ENCODE measurements at places on chromosomes 12 and 14. TPM values are rescaled to one million over a fixed set of nuclear protein-coding genes. Genes with fewer than 3 reads are reported as not detected.

Gene LRCOL1
- total RNA-seq, result not detected

Gene NUMB
- total RNA-seq, result 13.5 TPM

Gene NTN4
- total RNA-seq, result 60.3 TPM

Gene RNF212B
- total RNA-seq, result not detected

Gene RTL1
- not detected for total RNA-seq

Gene CCND2
- total RNA-seq, result 161 TPM

Gene NUBPL
- 15.1 TPM for total RNA-seq

Gene OR11H12
- not detected for total RNA-seq

Gene PPP2R5C
- 174 TPM for total RNA-seq

Gene PPM1H
- total RNA-seq, result 11.8 TPM

Gene SLCO1B3
- total RNA-seq, result not detected

Gene HDAC7
- 4.9 TPM for total RNA-seq

Gene ARHGAP9
- total RNA-seq, result 1.2 TPM

Gene MAP1LC3B2
- 0.82 TPM for total RNA-seq

Gene HOXC5
- total RNA-seq, result not detected

Gene GALNT8
- total RNA-seq, result 57.5 TPM

Gene GPR33
- total RNA-seq, result not detected

All from frontal cortex (tissue), 4 donors.